Bronchial smooth muscle cell (primary cell): ENCODE measurements at places on chromosomes 7 and 10. TPM values are rescaled to one million over a fixed set of nuclear protein-coding genes. Genes with fewer than 3 reads are reported as not detected.

Gene GLI3
- 4.9 and 6.4 TPM in 2 replicates for total RNA-seq

Gene SPRN
- 0.17 and 0.63 TPM in 2 replicates for total RNA-seq

Gene AKR1D1
- not detected in 2 replicates for total RNA-seq

Gene TDRD1
- total RNA-seq, result 0.16 TPM in 1 of 2 replicates, not detected in the other

Gene RELN
- total RNA-seq, result 0.63 and 9.4 TPM in 2 replicates

Gene FAM25A
- not detected in 2 replicates for total RNA-seq

Gene CAV1
- total RNA-seq, result 273 and 450 TPM in 2 replicates

Gene ARMS2
- total RNA-seq, result not detected in 2 replicates

Gene INTS15
- total RNA-seq, result 5.2 and 5.5 TPM in 2 replicates

Gene GHRHR
- not detected in 2 replicates for total RNA-seq

Gene EFCAB10
- under 0.01 TPM in 1 of 2 replicates, not detected in the other for total RNA-seq

Gene MRC1
- total RNA-seq, result not detected in 2 replicates

Gene TUBAL3
- not detected in 2 replicates for total RNA-seq

Gene SKIDA1
- 0.47 and 0.60 TPM in 2 replicates for total RNA-seq

Gene FAM107B
- total RNA-seq, result 18.4 and 24.1 TPM in 2 replicates

Gene TACC2
- 2.5 and 3.9 TPM in 2 replicates for total RNA-seq

Gene ZSCAN21
- 8.8 and 10.2 TPM in 2 replicates for total RNA-seq

Gene RAPGEF5
- total RNA-seq, result 0.95 and 1.3 TPM in 2 replicates

Gene NODAL
- total RNA-seq, result not detected in 2 replicates

Gene LARP4B
- 15.0 and 17.2 TPM in 2 replicates for total RNA-seq

Gene UPK3B
- 0.32 TPM in 1 of 2 replicates, not detected in the other for total RNA-seq

Gene NANOS1
- total RNA-seq, result 0.09 and 0.32 TPM in 2 replicates

Gene INMT
- 14.3 and 17.0 TPM in 2 replicates for total RNA-seq

Gene CNTNAP2
- total RNA-seq, result not detected in 2 replicates

Gene UTF1
- not detected in 2 replicates for total RNA-seq
